ENCODE measurements at places on chromosomes 2 and 18.

DNA sequence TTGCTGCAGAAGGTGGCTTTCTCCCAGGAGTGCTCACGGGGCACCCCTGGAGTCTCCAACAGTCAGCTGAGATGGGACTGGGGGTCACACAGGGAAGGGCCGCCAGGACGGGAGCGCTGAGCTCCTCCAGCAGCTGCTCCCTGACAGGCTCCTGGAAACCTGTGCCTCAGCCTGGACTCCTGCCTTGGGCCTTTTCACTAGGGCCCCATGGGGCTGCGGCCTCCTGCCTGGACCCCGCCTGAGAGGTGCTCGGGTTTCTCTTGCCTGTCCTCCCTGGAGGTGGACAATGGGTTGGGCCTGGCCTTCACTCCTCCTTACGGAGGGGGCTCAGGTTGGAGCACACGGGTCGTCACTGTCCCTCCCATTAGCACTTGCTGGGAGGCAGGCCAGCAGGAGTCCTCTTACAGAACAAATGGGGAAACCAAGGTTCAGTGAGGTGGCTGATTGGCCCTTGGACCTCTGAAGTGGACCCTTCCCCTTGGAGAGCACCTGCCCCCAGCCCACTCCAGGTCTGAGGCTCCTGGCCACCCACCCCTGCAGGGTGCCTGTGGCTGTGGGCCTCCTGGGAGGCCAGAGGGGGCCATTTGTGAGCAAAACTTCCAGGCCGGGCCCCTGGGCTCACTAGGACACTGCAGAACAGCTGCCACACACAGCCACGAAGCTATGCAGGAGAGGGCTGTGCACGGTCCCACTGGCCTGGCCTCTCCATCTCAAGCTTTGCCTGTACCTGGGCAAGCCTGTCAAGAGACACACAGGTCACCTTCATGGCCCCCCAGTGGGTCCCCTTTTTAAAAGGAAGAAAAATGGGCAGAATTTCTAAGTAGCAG lies 57.1 kb upstream of the ODC1 start:
- no peak for DNase-seq

DNA sequence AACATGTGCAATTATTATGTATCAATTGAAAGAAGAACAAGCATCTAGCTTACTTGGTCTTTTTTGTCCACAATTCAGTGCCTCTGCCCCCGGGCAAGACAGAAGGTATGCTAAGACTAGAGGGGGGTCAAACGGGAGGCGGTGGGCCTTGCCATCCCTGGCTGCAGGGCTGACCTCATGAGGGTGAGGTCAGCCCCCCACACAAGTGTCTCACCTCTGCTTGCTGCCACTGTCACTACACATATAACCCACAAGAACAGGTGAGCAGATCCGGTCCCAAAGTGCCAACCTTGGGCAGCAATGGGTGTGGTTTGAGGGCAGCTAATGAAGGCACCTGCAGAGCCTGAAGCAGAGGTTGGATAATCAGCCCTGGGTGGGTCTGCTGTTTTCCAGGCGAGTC lies 71.5 kb downstream of the EDAR start:
- DNase-seq, result no peak

DNA sequence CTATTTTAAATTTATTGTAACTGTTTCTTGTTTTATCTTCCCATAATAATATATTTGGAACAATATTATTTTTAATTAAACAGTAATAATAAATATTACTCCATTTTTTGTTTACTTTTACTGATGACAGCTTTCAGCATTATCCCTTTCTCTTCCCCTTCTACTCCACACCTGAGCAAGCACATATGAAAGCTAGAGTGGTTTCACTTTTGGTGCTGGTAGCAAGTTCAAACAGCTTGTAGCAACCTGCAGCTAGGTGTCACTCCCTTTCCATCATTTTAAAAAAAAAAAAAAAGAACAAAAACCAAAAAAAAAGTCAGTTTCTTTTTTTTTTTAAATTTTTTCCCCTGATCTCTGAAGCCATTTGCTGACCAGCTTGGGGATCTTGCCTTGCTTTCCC lies 801.8 kb downstream of the CCDC85A start:
- DNase-seq, result no peak

DNA sequence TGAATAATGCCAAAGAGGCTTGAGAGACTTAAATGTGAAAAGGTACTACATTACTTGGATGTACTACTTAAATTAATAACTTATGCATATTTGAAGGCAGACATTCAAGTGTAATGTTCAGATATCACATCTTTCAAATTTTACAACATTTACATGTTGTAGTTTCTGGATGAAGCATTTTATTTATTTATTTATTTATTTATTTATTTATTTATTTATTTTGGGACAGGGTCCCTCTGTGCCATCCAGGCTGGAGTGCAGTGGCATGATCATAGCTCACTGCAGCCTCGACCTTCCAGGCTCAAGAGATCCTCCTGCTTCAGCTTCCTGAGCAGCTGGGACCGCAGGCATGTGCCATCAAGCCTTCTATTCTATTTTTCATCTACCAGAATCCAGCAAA lies 596.4 kb downstream of the ERBB4 start:
- no peak for DNase-seq

DNA sequence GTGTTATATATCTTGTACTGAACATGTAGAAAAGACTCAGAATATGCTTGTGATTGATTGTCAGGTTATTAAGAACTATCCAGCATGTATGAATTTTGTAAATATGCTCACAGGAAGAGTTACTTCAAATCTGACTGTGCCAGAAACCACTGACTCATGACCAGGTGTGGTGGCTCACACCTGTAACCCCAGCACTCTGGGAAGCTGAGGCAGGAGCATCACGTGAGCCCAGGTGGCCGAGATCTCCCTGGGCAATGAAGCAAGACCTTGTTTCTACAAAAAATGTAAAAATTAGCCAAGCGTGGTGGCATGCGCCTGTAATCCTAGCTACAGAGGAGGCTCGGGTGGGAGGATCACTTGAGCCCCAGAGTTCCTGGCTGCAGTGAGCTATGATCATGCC lies 126.6 kb downstream of the COMMD1 start:
- no peak for DNase-seq

GRCh38 chr18:66867653-66868052 lies 263.8 kb upstream of the CDH19 start:
- DNase-seq, result no peak

DNA sequence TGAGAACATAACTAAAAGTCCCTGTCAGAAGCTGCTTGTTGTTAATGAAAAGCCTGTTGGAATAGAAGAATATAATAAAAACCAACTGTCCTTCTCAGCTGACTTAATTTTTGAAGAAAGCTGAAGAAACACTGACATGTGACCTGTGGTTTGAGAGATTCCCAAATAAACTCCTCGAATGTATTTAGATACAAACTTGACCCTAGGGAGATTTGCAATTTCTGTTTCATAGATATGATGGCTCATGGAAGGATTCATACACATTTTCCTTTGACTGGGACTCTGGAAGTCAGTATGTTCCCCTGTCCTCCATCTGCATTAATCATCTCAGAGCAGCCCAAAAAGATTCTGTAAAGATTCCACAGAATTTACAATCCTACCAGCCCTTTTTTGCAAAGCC lies 195.1 kb downstream of the TMEM247 start:
- no peak for DNase-seq

DNA sequence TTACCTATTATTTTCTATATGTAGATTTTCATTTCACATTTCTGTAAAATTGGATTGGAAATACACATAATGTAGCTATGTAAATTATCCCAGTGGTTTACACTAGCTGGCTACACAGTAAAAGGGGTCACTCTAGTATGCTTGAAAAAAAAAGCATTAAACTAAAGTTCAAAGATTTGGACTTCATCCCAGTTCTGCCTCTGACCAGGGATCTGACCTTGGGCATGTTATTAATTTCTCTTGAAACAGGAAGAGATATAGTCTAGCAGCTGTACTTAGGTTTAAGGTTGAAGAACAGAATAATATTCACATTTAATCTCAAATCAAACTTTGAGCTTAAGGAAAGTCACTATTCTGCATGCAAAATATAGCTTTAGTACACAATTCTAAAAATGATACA lies 64.5 kb upstream of the RPE start:
- DNase-seq, result no peak

DNA sequence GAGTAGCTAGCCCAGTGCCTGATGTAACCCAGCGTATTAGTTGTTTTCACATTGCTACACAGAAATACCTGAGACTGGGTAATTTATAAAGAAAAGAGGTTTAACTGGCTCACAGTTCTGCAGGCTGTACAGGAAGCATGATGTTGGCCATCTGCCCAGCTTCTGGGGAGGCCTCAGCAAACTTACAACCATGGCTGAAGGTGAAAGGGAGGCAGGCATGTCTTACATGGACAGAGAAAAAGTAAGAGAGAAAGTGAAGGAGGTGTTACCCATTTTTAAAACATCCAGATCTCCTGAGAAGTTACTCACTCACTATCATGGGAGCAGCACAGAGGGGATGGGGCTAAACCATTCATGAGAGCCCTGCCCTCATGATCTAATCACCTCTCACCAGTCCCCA lies 6.1 kb upstream of the CYRIA start:
- DNase-seq, result no peak

DNA sequence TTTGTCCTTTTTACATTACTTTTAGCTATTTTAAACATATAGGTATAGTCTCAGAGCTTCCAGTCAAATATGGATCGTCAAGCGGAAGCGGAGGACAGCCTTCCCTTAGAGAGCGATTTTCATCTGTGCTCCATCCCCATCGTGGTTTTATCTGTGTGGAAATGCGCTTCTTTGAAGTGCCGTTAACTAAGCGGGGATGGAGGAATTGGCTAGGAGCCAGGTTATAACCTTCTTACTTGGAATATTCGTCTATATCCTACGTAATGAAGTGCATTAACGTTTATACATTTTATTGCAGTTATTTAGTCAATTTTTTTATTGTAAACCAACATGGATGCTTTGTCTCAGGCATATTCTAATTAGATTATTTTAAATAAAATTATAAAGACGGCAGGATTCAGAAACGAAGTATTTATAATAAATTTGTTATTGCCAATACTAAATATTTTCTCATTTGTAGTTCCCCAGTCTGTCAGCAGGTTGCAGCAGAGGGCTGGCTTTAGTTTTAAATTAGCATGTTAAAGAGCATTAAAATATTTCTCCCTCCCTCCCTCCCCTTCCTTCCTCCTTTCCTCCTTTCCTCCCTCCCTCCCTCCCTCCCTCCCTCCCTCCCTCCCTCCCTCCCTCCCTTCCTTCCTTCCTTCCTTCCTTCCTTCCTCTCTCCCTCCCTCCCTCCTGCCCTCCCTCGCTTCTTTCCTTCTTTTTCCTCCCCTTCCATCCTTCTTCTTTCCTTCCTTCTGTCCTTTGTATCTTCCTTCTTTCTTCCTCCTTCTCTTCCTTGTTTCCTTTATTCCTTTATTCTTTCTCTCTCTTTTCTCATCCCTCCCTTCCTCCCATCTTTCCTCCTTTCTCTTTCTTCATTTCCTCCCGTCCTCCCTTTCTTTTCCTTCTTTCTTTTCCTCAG lies 80.6 kb upstream of the DOCK10 start:
- DNase-seq, result peak; percentile 14
